Kidney (tissue), 22 donors: ENCODE measurements at places on chromosomes 7 and 10. TPM values are rescaled to one million over a fixed set of nuclear protein-coding genes. Genes with fewer than 3 reads are reported as not detected.

DNA sequence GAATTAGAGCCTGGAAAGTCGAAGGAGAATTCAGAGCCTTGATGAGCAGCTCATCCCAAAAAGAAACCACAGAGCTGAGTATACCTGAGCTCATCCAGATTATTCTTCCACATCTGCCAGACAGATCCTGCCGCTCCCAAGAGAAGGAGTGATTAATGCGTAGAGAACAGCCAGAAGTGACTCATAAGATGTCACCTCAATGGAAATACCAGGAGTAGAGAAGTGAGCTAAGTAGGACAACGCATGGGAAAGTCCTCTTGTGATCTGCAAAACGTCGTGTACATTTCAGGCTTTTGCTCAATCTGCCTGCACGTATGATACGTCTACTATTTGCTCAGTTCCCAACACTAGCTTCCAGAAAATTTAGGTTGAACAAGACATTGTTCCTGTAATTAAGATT is 230.5 kb upstream of the AUTS2 start:
- no peak for DNase-seq

DNA sequence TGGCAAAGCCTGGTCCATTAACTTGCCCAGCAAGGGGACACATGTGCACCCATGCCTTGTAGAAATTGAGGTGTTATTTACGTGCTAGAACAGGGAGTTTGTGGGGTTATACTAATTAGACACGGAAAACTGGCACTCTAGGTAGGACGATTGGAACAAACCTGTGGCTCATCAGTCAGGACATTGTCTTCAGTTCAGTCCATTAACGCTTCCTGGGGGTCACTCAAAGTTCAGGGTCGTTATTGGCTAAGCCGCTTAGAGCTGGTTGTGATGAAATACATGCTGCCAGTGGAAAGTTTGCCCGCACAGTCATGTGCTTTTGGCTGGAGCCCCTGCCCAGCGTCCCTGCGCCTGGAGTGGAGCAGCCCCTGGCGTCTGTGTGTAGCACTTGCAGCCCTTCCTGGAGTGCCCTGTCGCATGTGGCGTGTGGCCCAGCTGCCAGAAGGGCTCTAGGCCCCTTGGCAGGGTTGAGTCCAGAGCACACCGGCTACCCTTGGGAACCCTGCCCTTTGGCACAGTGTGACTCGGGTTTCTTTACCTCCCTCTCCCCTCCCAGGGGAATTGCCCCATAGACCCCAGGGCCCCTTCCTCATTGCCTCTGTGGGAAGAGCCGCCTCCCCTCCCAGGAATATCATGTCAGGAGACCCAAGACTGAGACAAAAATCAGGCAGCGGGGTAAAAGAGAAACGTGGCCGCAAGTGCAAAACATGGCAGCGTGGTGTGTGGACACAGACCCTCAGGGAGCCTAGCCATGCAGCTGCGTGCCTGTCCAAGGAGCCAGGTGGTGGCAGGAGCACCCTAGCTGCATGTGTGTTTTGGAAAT is 9.8 kb downstream of the ZNF775 start:
- DNase-seq, result peak; percentile 76

VAX1 gene
- not detected for polyA plus RNA-seq

DNA sequence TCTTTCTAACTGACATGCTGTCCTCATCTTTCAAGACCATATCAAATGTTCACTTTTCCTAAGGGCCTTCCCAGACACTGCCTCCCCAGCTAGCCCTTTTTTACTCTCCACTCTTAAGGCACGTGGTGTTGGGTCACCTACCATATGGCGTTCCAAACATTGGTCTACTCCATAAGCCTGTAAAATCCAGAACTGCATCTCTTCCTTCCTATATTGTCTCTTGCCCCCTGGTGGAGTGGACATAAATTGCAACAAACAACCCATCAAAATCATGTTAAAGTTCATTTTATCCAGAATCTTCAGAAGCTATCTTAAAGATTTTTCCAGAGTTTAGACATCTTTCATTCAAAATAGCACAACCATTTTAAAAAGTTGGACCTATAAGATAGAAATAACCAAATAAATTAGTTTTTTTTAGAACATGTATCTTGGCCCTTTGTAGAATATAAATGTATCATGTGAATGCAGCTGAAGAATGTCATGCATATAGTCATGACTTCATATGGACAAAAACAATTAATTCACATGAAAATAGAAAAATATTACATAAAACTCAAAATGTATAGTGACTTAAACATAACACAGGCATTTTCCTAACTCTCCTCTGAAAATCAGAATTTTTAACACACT is 180.6 kb upstream of the CHRM2 start:
- DNase-seq, result peak; percentile 16

GRCh38 chr7:152355474-152356057 is 80.2 kb downstream of the KMT2C start:
- DNase-seq, result no peak
